PC-9 (cell line): ENCODE measurements at places on chromosomes 3 and 15. TPM values are rescaled to one million over a fixed set of nuclear protein-coding genes. Genes with fewer than 3 reads are reported as not detected.

- DNase-seq, result no peak
These were observed 275.8 kb upstream of the RBMS3 start for GRCh38 chr3:29004885-29005599.

GRCh38 chr3:143951351-143951971, 20.2 kb upstream of the DIPK2A start:
- peak; percentile 9 for DNase-seq

DNA sequence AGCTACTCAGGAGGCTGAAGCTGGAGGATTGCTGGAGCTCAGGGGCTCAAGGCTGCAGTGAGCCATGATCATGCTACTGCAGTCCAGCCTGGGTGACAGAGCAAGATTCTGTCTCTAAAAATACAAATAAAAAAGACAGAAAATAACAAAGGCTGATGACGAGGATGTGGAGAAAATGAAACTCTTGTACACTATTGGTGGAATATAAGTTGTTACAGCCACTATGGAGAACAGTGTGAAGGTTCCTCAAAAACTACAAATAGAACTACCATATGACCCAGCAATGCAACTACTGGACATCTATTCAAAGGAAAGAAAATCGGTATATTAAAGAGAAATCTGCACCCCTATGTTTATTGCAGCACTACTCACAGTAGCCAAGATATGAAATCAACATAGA, 526.7 kb upstream of the NAALADL2 start:
- no peak for DNase-seq

- DNase-seq, result peak; percentile 80
These were observed 45.4 kb upstream of the TSC22D2 start for GRCh38 chr3:150362515-150363302.

- no peak for DNase-seq
These were observed 5.9 kb upstream of the DNAJB8 start for GRCh38 chr3:128472449-128473179.

DNA sequence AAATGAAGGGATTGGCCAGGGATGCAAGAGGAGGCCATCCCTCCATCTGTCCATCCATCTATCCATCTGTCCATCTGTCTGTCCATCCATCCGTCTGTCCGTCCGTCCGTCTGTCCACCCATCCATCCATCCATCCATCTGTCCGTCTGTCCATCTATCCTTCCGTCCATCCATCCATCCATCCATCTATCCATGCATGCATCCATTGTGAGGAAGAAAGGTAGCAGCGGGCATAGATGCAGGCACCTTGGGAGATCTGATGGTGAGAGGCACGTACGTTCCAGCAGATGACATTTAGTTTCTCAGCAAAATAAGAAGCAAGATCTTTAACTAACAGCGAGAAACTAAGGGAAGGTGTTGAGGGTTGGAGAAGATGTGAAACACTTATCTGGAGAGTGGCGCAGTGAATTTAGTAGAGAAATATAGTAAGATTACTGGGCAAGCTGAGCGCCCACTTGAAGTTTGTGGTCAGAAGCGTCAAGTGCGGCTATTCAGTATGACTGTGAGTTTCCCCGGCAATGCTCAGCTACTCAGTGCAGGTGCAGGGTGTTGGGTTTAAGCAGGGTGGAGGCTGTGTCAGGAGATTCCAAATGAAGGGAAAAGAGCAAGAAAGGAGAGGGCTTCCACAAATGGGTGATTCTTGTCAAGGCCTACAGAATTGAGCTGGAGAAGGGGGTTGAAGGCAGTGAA, 22.4 kb upstream of the SRP14 start:
- DNase-seq, result no peak

GRCh38 chr3:134314588-134315285, 59.5 kb downstream of the AMOTL2 start:
- DNase-seq, result peak; percentile 35

GRCh38 chr3:63437858-63438257, 159.8 kb downstream of the SYNPR start:
- no peak for DNase-seq

GRCh38 chr15:68209735-68210408, 4.7 kb upstream of the CALML4 start:
- DNase-seq, result no peak

GRCh38 chr15:59296181-59296617, 76.5 kb downstream of the MYO1E start:
- peak; percentile 31 for DNase-seq

DNA sequence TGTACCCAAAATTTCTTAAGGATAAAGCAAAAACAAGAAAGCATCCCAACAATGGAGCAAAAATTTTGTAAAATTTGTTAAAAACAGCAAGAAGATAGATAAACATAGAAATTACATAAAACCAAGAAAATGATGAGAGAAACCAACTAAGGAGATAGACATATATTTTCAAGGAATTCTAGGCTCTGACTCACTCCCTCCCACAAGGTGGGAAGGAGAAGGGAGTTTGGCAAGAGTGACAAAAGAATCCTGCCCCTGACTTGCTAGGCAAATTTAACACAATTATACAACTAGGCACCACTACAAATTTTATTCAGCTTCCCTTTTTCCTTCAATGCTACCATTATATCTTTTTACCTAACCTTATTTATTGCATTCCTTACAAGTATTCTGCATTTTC, 70.9 kb downstream of the MYO9A start:
- DNase-seq, result no peak

DNA sequence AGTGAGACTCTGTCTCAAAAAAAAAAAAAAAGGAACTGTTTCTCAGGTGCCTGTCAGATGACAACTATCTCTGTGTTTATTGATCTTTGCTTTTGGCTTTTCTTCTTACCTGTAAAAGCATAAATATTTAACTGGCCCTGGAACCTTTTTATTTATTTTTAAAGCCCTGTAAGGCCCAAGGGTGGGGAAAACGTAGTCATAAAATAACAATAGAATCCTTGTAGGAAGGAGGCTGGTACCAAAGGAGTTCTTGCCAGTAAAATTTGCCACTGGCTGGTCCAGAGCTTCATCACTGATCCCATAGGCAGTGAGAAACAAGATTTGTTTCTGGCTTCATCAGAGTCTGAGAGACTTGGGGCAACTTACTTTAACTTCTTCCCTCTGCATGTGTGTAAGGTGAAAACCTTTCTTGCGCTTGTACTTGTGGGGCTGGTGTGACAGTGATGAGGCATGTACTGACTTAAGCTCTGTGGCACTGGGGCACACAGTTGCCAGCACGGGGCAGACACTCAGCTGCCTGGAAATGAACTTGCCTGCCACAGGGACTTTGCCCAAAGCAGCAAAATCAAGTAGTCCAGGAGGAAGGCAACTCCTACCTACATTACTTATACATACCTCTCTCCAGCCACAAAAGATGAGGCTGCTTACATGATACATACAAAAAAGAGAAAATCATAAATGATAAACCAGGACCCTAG, 19.6 kb downstream of the B4GALT4 start:
- DNase-seq, result no peak

DNA sequence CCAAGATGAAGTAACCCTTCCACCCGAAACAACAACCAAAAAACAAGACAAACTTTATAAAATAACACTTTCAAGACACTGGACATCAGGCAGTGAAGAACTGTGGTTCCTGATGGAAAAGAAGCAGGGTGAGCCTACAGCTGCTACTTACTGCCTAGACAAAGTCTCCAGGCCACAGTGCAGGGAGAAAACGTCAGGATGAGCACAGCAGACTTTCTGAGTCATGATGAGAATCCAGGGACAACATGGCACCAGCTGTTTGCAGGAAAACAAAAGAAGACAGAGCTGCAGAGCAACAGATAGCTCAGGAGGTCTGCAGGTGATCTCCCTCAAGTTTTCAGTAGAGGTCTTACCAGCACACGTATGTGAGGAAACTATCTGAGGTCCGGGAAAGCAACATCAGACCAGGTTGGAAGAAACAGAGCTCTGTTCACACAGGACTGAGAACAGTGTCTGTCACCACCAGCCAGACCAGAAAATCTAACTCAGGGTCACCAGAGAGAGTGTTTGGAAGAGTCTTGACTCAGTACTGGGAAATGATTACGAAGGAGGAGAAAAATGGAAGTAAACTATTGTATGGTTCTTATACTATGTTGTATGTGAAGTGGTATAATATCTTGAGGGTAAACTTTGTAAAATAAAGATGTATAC, 108.9 kb downstream of the ANO10 start:
- DNase-seq, result no peak

DNA sequence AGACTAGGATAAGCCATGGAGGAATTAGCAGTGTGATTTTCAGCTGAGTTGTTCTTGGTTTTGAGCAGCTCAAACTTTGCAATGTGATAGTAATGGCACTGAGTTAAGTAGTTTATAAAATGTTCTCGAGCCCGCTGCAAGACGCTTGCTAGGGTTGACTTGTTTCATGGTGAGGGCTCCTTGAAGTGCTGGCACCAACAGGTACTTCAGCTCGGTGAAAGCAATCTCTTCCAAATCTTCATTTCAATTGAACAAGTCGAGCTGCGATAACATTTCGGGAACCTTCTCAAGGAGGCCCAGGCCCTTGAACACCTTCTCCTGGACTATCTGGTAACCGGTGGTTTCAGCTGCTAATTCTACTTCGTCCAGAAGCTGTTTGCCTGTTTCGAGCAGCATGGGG, 50.8 kb upstream of the DYNC1LI1 start:
- DNase-seq, result no peak

GRCh38 chr3:42148982-42149432, 57.9 kb downstream of the TRAK1 start:
- no peak for DNase-seq

DNA sequence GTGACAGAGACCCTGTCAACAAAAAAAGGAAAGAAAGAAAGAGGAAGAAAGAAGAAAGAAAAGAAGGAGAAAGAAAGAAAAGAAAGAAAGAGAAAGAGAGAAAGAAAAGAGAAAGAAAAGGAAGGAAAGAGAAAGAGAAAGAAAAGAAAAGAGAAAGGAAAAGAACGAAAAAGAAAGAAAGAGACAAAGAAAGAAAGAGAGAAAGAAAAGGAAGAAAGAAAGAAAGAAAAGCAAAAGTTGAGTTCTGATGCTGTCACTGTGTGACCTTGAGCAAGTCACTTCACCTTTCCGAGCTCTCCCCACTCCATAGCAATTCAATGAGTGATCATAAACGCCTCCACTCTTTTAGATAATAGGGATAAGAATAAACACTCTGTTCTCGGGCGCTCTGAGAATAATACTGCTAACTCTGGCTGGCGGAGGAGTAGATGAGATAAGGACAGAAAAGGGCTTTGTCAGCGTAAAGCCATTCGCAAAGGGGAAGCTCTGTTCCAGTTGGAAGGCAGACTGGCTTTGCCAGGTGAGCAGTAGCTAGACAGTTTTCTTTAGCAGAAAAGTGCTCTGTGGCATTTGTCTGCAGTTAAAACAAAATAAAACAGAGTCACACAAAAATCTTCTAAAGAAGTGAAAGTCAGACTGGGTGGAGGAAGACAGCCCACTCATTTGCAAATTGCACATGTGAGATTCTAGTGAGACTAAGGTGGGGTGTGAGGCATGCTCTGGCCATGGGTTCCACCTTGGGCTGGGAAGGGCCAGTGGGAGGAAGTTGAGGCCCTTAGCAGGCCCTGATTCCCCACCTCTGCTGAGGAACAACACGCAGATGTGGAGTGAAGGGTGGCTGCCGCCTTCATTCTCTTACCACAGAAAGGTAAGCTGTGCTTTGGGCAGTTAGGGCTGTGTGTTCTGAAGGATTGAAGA, 9.6 kb upstream of the FLNB start:
- peak; percentile 33 for DNase-seq

DNA sequence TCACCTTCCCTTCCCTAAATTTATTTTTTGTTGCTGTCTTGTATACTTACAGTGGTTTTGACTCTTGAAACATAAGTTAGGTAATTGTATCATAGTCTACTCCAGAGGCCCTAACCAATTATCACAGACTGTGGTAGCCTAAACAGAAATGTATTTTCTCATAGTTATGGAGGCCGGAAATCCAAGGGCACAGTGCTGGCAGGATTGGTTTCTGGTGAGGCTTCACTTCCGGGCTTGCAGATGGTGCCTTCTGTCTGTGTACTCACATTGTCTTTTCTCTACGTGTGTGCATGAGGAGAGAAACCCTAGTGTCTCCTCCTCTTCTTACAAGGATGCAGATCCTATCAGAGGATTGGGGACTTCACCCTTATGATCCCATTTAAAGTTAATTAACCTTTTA, 290.2 kb upstream of the KCNMB2 start:
- no peak for DNase-seq

DNA sequence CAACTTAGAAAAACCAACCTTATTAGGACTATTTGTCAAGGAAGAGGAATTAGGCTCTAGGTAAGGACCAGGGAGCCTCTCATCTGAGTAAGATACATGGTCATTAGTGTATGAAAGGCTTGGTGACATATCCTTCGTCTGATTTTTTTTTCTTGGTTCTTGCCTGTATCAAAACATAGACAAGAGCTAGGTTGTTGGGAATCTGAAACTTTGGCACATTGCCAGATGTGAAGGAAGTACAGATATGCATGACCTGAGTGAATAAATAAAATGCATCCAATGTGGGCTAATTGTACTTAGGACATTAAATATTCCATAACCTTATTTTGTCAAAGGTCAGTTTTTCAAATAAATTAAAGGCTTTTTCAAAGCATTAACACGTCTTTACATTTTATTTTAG, 151.8 kb downstream of the SYNPR start:
- no peak for DNase-seq

DNA sequence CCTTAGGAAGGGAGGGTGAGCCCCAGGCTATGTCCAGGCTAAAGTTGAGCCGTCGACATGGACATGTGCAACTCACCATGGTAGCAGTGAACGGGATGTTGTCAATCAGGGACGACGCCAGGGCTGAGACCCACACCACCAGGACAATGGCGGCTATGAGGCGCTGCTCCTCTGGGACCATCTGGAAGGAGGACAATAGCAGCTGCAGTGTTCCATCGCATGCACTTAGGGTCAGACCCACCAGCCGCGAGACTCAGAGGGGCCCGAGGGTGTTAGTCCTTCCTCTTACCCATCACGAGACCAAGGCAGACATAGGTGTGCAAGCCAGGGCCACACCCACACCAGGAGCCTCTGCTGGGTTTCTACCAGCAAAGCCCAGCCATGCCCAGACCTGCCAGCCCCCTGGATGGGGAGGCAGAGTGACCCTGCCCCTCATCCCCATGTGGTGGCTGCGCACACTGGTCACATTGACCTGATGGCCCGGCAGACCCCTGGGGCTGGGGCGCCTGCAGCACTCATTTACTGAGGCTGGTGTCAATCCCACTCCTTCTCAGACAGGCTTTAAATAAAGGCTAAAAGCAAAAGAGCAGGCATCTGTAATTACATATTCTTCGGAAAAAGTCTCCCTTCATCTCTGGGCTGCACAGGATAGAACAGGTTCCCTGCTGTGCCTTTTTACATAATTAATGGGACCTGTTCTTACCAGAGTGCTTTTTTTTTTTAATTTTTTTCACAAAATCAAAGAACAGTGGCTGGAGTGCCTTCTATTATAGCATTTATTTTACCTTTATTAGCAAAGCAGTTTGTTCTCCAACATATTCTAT, 227.8 kb downstream of the OCA2 start:
- no peak for DNase-seq

- peak; percentile 35 for DNase-seq
These were observed 280.4 kb downstream of the ULK4 start for GRCh38 chr3:41681479-41681878.

Gene IFRD2
- total RNA-seq, result 93.1 and 118 TPM in 2 replicates

Gene SCAANT1
- not detected in 2 replicates for total RNA-seq

Gene PP2D1
- total RNA-seq, result not detected in 2 replicates

Gene CCDC9B
- total RNA-seq, result 141 and 168 TPM in 2 replicates

Gene GABPB1
- 21.7 and 22.0 TPM in 2 replicates for total RNA-seq

Gene ATP8B4
- total RNA-seq, result 0.20 and 0.60 TPM in 2 replicates

Gene CHRNA7
- total RNA-seq, result not detected in 2 replicates

Gene CMTM6
- 61.0 and 69.4 TPM in 2 replicates for total RNA-seq

Gene LYZL4
- total RNA-seq, result not detected in 2 replicates

Gene TMEM40
- total RNA-seq, result 30.5 and 33.9 TPM in 2 replicates

Gene CCR8
- total RNA-seq, result not detected in 2 replicates

Gene STIMATE
- total RNA-seq, result 16.8 and 19.7 TPM in 2 replicates

Gene LIPC
- not detected in 2 replicates for total RNA-seq

Gene CHAC1
- total RNA-seq, result 5.3 and 8.6 TPM in 2 replicates

Gene FURIN
- 48.7 and 50.4 TPM in 2 replicates for total RNA-seq

Gene PAK6
- 10.7 and 11.7 TPM in 2 replicates for total RNA-seq
